ENCODE measurements at places on chromosomes 6 and 20.
A peak's percentile ranks its signal among the peaks of the same experiment; 100 is the strongest.

DNA sequence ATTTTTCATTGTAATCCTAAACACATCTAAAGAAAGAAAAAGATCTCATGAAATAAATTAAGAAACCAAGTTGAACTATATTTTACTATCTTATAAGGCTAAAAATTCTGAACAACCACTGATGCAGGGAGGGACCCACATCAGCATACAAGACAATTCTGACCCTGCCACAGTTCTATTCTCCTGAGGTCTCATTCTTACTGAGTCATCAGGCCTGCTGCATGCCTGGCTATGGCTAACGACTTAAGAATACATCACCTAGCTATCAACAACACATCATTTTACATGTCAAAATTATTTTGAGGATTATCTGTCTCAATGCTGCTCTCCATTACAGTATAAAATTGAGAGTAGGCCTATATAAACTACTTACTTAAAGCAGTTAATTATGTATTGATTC, 52.9 kb downstream of the FBXL4 start:
- no peak for DNase-seq

DNA sequence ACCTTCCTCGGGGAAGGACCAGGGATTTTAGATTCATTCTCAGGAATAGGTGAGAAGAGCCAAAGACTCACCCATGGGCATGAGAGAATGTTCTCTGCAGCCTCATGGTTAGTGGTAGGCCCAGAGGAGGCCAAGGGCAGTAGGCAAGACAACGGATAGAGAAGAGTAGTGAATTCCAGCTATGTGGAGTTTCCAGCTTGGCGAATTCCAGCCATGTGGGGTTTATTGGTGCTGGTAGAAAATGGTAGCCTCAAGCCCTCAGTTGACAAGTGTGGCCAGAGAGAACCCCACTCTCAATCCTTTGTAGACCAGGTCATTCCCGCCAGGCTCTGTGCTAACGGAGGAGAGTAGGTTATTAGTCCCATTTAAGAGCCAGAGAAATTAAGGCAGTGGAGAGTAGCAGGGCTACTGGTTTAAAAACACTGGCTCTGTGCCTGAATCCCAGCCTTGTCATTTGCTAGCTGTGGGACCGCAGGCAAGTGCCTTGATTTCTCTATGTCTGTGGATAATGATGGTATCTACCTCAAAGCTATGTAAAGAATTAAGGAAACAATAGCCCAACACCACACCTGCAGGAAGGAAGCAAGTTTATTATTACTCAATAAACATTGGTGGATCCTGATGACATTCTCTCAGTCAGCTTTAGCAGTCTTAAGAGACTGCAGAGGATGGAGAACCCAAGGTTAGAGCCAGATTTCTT, 2.0 kb upstream of the SLC9A8 start:
- no peak for DNase-seq

DNA sequence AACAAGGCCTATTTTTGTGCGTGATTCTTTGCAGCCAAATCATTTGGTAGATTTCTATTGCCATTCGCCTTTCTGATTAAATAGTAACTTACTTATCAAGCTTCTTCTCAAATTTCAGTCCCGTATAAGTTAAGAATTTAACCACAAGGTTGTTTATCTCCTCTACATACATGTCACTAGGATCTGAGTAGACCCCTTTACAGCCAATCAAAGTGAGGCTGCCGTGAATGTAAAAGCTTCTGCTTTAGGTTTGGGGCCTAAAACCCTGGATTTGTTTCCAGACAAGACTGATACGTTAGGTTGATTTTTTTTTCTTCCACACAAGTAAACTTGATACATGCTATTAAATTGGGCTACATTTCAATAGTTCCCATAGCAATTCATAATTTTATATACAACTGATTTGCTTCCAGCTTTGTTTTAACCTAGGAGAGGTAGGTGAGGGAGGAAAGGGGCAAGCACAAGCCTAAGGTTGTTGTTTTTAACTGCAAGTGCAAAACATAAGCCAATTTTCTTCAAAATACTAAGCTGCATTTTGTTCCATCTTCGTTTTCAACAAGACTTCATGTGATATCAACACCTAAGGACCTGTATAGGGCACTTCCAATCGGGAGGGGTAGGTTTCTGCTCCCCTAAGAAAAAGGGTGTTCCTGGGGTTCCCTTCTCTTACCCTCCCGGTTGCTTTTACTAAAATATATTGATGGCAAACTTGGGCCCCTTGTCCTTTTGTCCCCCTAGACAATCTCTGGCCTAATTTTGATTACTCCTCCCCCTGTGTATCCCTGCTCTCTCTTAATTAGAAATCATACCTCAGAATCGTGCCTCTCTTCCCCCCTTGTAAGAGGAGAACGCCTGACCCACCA, 1.7 kb downstream of the RANBP9 start:
- DNase-seq = peak; percentile 8

DNA sequence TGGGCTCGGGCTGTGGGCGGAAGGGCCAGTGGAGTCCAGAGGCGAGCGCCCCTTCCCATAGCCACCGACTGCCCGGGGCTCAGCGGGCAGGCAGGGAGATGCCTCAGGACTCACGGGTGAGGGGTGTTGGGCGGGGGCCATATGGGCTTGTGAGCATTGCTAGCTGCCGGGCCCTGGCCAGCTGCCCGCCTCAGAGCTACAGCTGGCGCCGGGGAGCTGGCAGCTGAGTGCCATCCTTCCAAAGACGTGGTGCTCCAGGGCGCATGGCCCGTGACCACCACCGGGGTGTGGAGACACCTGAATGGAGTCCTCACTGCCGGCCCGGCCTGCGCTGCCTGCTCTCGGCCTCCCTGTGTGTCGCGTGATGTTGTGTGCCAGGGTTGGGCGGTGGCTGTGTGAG, 10.6 kb upstream of the RBBP8NL start:
- DNase-seq = peak; percentile 88

- DNase-seq = no peak
Observed at GRCh38 chr20:22403022-22403631, 181.2 kb downstream of the FOXA2 start.

- DNase-seq = no peak
Observed at GRCh38 chr6:149642829-149643580, 5.5 kb downstream of the KATNA1 start.

- DNase-seq = no peak
Observed at GRCh38 chr6:83044091-83044768, 21.4 kb downstream of the UBE3D start.

DNA sequence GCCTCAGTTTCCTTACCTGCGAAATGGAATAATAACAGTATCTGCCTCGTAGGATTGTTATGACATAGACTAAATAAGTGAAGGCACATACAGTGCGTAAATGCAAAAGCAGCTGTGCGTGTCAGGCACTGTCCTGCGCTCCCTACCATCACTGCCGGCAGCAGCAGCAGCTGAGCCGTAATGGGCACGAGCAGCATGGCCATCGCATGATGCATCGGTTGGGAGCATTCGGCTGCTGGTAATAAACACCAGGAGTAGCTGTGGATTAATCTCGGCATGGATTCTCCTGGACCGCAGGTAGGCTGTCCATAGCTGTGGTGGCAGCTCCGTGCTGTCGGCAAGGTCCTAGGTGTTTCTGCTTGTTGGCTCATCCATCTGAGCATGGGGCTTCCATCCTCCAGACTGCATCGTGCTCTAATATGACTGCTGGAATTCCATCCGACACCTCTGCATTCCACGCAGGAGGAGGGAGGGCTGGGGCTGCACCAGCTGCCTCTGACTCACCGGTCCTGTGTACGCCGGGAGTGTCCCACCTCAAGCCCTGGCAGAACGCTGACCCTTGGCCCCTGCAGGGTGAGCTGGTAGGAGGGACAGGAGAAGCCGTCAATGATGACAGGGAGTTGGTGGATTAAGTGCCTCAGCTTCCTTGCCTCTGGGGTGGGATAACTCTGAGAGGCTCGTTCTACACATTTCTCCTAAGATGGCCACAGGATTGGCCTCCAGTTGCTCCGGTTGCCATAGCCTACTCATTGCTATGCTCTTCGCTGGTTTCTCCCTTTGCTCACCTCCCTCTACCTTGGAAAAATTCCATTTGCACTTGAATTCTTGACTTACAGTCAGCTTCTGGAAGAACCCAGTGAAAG, 100.9 kb upstream of the PMEPA1 start:
- DNase-seq = no peak

DNA sequence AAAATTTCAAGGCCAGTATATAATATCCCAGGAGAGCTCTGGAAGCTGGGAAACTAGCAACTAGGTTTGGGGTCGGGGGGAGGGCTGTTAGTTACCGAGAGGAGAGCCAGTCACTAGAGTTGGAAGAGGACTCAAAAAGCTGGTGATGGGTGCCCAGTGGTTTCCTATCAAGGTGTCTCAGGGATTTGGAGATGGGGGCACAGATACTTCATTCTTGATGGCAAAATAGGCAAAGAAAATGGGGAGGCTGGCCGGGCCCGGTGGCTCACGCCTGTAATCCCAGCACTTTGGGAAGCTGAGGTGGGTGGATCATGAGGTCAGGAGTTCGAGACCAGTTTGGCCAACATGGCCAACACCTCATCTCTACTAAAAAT, 805 bp downstream of the PHF1 start:
- no peak for DNase-seq

GRCh38 chr6:50185006-50185405, 135.3 kb upstream of the DEFB112 start:
- DNase-seq = no peak

Data from DMS79 treated with DMSO at 0.1 percent for 48 hours (cell line).